IMR-90 (cell line): ENCODE measurements at places on chromosomes 13 and 19. TPM values are rescaled to one million over a fixed set of nuclear protein-coding genes. Genes with fewer than 3 reads are reported as not detected.
A peak's percentile ranks its signal among the peaks of the same experiment; 100 is the strongest.

DNA sequence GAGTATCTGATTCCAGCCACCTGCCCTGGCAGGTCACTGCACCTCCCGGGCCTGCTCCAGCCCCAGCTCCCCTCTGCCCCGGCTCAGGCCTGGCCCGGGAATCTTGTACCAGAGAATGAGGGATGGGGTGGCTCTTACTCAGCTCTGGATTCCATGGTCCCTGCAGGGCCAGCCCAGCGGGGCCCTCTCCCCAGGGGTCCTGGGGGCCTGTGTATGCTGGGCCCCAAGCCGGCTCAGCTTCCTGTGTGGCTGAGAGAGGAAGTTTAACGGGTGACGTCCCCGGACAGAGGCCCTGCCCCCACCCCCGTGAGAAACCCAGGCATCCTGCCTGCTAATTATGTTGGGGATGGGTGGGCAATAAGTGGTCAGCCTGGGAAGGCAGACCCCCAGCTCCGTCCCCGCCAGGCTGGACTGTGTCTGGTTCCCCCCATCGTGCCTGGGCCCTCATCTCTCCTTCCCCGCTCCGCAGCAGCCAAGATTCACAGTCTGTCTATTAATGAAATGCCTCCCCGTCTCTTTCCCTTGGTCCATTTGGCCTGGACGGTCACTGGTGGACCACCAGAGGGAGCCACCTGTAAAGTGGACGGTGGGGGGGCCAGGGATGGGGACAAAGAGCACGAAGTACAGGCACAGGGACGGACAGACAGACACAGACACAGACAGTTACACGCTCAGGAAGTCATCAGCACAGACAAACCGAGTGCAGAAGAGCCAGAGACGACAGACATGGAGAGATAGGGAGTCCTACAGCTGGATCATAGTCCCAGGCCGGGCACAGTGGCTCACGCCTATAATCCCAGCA lies at the start of gene DENND1C:
Gene DENND1C, minus strand, starts transcription at position 247 of the 802 bp plus-strand sequence. Its CDS starts 92 bp downstream, at position 155.
- no peak for DNase-seq

LCP1 gene
- not detected in 2 replicates for total RNA-seq

- no peak for DNase-seq
Observed at GRCh38 chr19:7478173-7478842, 10.5 kb downstream of the PEX11G start.

DNA sequence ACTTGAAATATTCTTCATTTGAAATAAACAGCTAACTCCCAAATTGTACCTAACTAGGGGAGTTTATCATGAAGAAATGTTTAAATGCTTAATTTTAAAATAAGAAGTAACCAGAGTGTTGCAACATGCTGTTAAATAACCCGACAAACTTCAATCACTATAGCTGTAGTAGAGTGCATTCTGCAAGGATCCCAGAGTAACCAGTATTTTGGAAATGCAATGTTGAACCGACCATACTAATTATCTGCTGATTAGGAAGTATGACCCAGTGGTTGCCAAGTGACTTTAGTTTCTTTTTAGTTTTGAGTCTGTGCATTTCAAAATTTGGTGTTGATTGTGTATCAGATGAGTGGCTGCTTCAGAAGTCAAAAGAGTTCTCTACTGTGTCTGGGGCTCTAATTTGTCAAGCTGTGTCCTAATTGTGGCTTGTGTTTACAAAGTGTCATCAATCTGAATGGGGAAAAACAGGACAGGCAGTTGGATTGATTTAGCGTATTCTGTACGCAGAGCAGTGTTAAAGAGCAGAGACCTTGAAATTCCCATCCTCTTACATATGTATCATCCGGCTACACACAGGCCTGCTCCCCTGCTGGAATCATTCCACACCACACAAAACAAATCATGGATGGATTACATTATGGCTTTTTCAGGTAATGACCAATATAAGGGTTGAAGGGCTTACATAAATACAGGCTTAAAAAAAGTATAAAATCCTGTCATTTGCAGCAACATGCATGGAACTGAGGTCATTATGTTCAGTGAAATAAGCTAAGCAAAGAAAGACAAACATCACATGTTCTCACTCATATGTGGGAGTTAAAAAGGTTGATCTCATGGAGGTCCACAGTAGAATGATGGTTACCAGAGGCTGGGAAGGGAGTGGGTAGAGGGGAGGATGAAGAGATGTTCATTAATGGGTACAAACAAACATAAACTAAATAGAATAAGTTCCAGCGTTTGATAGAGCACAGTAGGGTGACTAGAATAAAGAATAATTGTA lies 351.5 kb downstream of the KLF12 start:
- peak; percentile 78 for DNase-seq

SLC46A3 gene
- 0.54 and 0.83 TPM in 2 replicates for total RNA-seq

DNA sequence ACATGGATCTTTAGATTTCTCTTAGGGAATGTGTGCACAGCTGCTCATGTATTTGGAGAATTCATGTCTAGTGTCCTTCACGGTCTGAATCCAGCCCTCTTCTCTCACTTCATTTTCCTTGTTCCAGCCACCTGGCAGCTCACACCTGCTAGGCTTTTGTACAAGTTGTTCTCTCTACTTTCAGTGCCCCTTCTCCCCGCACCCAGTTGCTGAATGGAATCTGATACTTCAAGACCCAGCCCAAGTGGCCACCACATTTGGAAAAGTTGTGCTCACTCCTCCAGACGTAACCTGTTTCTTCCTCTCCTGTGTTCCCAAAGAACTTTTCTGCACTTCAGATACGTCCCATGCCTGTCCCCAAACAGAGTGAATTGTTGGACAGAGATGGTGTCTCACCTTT lies 235.6 kb downstream of the SHISA2 start:
- no peak for DNase-seq
